ENCODE measurements at places on chromosomes 6 and 20.

DNA sequence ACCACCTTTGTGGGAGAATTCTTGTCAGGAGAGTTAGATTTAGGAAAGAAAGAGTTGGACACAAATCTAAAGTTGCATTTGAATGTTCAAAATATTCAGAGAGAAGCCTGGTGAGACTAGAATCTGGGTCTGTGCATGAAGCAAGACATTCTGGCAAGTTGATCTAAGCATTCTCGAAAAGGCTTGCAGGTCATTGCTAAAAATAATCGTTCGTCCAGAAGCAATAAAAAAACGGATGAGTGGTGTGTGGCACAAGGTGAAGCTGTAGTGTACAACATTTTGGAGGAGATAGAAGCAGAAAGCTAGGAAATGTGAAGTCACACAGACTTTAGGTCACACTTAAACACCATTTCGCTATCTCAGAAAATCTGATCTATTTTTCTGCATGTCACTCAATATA lies 114.9 kb upstream of the IFNGR1 start:
- DNase-seq: no peak

DNA sequence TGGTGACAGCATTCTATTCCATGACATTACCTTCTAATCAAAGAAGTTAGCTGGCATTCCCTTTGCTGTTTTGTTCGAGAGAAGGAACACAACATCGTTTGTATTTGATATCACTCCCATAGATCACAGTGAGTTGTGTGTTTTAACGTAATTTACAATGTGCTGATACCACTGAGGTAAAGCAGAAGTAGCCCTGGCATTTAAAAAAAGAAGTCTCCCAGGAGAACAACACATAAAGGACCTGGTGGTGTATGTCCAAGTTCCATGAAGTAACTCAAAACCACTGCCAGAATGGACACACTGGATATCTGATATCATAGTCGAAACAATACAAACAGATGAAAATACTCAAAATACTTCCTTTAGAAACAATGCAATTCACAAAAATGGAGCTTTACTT lies 351.7 kb downstream of the RNGTT start:
- DNase-seq: no peak

- no peak for DNase-seq
Measured at GRCh38 chr20:63090682-63091571, 84.2 kb upstream of the BHLHE23 start.

DNA sequence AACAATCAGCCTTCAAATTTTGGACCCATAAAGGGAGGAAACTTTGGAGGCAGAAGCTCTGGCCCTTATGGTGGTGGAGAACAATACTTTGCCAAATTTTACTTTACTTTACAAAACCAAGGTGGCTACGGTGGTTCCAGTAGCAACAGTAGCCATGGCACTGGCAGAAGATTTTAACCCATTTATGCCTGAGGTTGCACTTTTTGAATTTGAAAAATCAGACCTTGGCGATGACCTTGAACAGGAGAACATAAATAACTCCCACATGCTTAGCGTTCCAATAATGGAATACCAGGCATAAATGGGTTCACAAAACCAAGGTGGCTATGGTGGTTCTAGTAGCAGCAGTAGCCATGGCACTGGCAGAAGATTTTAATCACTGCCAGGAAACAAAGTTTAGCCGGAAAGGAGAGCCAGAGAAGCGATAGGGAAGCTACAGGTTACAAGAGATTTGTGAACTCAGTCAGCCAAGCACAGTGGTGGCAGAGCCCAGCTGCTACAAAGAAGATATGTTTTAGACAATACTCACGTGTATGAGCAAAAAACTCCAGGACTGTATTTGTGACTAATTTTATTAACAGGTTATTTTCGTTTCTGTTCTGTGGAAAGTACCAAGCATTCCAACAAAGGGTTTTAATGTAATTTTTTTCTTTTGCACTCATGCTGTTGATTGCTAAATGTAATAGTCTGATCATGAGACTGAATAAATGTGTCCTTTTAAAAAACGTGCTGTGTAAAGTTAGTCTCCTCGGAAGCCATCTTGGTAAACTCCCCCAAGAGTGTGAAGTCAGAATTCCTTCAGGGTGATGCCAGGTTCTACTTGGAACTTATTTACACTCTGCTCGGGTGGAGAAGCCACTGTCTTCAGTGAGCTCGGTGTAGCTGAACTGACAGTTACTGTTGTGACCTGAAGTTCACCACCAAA lies 6.7 kb downstream of the SFT2D1 start:
- DNase-seq: no peak

DNA sequence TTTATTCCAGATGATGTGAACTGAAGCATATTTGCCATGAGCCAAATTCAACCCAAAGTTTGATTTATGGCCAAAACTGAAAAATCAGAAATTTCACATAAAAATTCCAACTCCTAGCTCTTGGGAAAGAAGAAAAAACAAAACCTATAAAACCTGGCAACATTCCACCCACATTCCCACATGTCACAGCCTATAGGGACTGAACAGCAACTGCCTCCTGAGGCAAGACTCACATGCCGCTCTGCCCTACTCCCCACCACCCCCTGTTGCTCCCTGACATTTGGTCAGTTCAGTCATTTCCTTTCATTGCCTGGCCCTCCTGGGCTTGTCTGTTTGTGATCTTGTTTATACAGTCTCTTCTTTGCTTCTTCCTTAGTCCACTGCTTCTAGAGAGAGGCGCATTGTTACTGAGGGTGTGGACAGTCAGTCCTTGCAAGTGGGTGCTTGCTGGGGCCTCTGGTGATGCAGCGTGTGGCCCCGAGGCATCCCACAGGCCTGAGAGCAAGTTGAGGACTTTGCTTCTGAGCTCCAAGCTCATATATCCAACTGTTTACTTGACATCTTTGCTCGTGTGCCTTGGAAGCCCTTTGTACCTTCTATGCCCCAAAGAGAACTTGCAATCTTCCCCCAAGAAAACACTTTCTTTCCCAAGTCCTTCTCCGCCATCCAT lies 31.4 kb downstream of the NFATC2 start:
- no peak for DNase-seq

- DNase-seq: no peak
Measured at GRCh38 chr6:87115402-87116135, 20.7 kb upstream of the CGA start.
